A549 (cell line): ENCODE measurements at places on chromosomes 3 and 15.

DNA sequence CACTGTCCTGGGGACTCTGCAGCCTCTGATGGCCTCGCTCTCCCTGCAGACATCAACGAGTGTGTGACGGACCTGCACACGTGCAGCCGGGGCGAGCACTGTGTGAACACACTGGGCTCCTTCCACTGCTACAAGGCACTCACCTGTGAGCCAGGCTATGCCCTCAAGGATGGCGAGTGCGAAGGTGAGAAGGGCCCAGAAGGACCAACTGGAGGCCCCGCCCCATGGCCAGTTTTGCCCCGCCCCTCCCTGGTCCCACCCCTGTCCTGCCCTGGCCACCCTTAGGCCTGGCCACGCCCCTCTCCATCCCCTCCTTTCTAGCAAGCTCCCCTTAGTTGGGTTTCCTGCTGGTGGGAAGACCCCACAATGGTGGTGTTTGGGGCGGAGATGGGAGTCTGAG lies 77.5 kb downstream of the FBLN2 start:
- DNase-seq = no peak

- no peak for DNase-seq
Measured at GRCh38 chr3:185741586-185741985, 83.3 kb downstream of the IGF2BP2 start.

DNA sequence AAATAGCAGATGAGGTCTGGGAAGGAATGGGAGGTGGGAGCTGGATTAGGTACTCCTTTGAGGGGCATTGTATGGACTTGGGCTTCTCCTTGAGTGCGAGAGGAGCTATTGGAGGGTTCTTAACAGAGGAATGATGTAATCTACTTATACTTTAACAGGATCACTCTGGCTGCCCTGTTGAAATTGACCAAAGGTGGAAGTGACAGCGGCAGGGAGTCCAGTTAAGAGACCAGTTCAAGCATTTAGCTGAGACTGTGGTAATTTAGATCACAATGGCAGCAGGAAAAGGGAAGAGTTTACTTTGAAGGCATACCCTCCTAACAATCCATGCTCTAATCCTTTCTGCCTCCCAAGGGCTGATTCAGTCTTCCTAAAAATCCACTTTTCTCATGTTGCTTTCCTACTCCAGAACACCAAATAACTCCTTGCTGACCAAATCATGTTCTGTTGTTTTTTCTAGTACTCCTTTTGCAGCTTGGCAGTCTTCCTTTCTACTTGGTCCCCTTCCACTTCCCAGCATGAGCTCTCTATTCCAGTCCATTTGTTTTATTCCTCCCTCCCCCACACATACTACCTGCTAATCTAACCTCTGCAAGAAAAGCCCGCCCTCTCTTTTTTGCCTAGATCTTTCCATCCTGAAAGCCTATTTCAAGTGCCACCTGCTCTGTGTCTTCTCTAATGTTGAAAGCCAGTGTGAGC lies 139.4 kb downstream of the NECTIN3 start:
- no peak for DNase-seq

- peak; percentile 37 for DNase-seq
Measured at GRCh38 chr15:101255615-101256241, 3.9 kb upstream of the CHSY1 start.

DNA sequence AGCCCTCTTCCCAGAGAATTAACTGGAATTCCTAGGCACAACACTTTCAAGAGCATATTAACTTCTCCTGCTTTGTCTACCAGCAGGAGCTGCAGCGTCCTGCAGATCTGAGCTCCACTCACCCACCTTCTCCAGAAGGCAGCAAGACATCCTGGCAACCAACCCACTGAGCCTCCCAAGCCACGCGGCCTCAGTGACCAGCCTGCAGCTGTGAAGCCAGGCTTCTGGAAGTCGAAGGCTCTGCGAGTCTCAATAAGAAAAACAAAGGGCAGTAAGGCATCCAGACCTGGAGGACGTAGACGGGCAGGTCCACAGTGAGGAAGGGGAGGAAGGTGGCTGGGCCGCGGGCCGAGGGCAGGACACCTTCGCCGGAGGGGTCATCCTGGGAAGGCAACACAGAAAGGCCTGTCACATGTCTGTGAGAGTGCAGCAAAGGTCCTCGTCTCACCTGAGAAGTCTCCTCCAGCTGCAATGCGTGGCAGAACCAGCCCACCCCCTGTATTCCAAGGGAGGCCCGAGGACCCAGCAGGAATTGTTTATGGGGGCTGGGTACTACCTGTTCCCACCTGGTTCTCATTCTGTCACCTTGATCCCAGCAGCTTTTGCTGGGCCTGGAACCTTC lies 36.2 kb downstream of the ZXDC start:
- no peak for DNase-seq

GRCh38 chr3:8555113-8555661 lies 53.6 kb downstream of the LMCD1 start:
- no peak for DNase-seq

DNA sequence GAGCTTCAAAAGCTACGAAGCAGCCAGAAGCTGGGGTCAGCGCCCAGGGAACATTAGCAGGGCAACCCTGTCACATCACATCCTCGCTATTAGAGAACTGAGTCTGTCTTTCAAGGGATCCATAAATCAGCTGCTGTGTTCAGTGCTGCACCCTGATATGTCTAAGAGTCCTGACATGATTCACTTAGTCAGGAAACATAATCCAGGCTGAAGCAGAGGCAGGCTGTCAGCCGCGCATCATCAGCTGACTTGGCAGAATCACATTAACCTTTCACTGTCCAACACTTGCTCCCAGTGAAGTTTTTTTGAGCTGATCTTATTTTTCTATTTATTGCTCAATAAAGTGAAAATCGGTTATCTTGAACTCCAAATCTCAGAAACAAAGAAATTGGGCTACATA lies 23.5 kb downstream of the MYH15 start:
- no peak for DNase-seq

DNA sequence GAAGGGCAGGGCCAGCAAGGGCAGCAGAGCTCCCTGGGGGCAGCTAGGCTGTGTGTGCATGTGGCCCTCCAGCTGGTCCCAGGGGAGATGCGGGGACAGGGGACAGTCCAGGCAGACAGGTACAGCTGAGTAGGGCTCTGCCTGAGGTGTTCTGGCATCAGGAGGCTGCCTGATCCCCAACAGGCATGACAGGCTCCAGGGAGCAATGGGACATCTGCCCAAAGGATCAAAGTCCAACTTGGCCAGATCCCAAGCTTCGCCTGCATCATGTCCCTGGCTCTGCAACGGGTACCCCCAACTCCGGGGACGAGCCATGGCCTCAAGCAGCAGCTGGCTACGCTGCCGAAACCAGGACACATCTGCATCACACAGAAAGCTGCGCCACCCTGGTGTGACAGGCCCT lies 21.8 kb downstream of the ATRIP start:
- no peak for DNase-seq

GRCh38 chr3:75101329-75102147 lies 487.1 kb upstream of the CNTN3 start:
- DNase-seq = no peak

DNA sequence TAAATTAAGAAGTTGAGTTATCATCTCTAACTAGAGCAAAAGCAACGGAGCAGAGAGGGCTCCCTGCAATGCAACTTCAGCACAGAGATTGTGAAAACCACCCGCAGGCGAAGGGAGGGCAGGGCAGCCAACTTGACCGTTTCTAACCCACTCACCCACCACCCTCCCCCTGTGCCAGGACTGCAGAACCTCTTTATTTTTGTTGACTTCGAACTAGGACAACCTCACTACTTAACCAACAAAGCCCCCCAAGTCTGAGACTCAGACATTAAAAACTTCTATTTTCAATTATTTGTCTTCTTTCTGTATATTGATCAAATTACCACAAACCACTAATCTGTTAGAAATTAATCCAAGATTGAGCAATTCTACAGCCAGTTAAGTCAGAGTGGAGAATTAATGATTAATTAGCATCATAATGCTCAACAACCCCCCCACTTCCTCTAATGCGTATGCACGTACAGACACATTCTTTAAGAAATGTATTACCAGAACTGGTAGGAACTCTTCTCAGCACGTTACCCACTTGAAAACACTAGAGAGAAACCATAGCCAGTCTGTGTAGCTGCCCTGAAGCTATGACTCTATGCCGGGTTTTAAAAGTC lies 2.0 kb downstream of the MGLL start:
- no peak for DNase-seq

GRCh38 chr15:85899927-85900326 lies 105.2 kb upstream of the KLHL25 start:
- no peak for DNase-seq

GRCh38 chr3:103810167-103810566 lies 1375.4 kb downstream of the ZPLD1 start:
- DNase-seq = no peak

DNA sequence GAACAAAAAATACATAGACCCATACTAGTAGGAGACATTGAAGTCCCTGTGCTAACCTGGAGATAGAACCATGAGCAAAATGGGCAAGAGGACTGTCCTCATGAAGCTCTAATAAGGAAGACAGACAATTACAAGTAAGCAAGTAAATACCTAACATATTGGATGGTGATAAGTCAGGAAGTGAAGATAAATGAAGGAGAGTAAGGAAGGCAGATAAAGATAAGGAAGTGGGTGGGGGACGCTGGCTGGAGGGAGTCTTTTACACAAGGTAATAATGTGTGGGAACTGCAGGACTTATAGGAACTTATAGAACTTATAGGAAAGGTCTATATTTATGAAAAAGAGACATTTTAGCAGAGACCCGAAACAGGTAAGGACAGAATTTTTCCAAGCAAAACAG lies 148.9 kb upstream of the ABI3BP start:
- no peak for DNase-seq

GRCh38 chr3:43581343-43581742 lies 40.5 kb downstream of the ANO10 start:
- no peak for DNase-seq

GRCh38 chr3:126395846-126396513 lies 1.3 kb downstream of the CFAP100 start:
- no peak for DNase-seq

DNA sequence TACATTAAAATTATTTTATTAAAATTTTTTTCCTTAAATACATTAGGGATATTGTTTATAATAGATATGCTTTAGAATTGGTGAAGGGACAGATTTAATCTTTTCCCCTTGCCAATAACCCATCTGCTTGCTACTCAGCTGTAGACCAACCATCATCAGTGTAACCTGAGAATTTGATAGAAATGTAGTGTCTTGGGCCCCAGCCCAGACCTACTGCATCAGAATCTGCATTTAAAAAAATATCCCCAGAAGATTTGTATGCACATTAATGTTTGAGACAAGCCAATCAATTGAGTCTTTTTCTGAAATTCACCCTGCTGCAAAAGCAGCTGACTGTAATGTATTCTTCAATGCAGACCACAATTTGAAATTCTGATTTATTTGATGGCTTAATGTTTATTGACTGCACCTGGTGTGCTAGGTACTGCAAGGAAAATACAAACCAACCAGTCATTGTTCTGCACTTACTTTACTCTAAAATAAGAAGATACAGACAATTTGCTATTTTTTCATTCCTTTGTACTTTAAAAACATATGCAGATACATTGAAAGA lies 190.7 kb upstream of the SGO1 start:
- no peak for DNase-seq

- no peak for DNase-seq
Measured at GRCh38 chr3:71780430-71780829, 4.5 kb downstream of the PROK2 start.

- no peak for DNase-seq
Measured at GRCh38 chr3:148998715-148999423, 7.5 kb downstream of the GYG1 start.

- DNase-seq = no peak
Measured at GRCh38 chr3:166917437-166917836, 462.7 kb downstream of the ZBBX start.

DNA sequence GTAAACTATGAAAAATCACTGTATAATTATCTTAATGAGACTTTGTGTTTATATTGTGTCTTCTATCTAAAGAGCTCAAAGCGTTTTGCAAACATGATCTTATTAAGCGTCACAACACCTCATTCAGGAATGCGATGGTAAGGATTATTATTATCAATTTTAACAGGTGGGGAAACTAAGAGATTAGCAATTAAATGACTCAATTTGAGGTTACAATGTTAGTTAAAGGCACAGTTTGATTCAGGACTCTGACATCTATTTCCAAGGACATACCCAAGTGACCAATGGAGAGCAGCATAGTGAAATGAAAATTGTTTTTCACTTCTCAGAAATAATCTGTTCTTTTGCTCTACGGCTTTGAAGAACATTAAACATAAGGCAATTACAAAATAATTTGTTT lies 74.6 kb downstream of the FMN1 start:
- DNase-seq = no peak

DNA sequence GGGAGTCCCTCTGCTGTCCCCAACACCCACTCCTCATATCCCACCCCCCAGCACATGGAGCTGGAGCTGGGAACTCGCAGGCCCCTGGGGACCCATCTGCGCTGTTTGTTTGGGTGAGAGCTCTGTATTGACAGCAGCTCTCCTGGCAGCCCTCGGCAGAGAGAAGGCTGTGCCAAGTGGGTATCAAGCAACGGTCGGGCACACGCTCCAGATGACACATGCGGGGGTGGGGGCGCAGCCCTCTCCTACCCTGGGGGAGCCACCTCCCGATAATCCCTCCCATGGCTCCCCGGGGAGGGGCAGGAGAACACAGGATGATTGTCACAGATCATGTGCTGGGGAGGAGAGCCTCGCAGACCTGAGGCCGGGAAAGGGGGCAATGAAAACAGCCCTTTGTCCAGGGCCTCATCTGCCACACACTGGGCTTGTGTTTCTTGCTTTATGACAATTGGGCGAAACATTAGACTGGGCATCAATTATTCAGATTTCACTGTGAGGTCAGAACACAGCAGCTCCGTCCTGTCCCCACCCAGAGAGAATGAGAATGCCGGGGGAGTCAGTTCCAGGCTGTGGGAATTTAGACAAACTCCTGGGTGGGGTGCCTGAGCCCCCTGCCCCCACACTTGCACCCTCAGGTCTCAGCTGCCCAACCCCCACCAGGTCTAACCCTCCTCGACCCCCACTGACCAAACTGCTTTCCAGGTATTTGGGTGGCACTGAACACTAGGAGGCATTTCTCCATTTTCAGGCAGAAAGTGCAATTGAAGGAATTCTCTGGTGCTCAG lies 46.4 kb upstream of the KLF13 start:
- no peak for DNase-seq

GRCh38 chr3:138046955-138047354 lies 37.0 kb downstream of the CLDN18 start:
- no peak for DNase-seq

DNA sequence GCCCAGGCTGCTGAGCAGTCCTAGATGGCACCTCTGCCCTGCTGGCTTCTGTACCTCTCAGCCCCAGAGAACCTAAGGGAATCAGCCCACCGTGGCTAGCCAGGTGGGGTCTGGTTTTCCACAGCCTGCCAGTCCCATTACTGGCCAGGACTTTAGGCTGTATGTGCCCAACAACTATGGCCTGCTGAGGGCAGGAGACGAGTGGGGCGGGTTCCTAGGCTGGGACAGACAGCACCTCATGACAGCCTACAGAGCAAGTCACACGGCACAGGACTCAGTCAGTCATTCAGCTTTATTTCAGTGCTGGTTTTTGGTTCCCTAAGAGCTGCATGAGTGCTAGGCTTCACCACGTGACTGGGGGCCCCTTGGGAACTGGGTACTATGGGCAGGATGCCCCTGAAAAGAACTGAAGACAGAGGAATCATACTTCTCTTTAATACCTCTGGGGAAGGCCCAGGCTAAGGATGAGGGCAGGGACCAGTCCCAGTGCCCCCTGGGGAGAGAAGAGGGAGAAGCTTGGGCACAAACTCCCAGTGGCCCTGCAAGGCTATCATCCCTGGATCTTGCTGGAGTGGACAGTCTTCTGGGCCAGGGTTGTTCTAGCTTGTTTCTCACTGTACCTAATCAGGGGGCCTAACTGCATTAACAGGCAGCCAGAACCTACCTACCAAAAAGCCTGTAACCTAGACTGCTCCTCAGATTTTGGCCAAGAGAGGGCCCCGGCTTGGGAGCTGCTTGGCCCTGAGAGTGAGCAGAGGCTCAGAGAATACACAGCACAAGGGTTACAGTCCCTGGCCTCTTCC lies 14.8 kb downstream of the CLK3 start:
- no peak for DNase-seq
